ENCODE measurements at places on chromosomes 11 and 22.

DNA sequence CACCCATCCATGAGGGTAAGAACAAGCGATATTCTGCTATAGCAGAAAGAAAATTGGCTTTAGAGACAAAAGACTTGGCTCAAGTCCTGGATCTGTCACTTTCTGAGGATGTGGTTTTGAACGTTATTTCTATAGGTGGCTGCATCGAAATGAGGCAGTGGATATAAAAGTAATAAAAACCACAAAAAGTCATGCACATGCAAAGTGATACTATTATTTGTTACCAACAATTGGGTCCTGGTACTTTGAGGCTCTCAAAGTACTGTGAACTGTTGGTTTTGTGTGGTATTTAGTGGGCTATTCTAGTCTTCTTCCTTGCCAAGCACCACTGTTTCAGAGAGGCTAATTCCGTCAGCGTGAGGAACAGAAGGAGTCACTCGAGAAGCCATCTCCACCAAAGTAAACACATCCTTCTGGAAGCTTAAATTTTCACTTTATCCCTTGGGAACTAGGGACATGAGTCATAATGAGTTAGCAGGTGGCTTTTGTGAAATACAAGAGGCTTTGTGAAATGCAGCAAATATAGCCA lies 13.1 kb downstream of the UBASH3B start:
- DNase-seq, result no peak

DNA sequence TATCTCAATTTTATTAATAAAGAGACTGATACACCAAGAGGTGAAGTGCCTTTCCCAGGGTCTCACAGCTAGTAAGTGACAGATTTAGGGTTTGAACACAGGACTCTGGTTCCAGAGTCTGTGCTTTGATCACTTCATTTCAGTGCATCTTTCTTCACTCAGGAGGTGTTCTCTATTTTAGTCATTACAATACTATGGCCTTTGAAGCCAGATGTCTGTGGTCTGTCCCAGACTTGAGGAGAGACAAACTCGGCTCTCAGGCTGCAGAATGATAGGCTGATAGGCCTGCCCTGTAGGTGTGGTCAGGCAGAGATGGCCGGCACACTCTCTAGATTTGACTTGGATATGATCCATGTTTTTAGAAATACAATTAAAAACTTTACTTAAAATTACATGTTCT lies 478.5 kb upstream of the CCDC90B start:
- DNase-seq, result no peak

GRCh38 chr22:23233752-23234408 lies 53.6 kb downstream of the BCR start:
- DNase-seq, result no peak

DNA sequence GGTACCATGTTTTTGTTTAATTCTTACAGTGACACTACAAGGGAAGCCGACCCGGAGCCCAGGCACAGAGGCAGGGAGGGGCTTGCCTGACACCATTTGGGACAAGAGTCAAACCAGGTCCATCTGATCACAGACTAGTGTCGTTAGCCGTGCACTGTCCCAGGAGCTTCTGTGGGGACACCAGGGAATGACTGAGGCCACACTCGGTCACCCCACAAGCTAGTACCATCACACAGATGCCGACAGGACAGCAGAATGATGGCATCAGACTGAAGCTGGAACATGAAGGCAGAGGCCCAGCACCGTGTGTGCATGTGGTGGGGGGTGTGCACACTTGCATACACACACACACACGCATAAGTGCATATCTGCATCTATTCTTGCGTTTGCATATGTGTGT lies 61.5 kb upstream of the NECTIN1 start:
- DNase-seq, result no peak

- DNase-seq, result no peak
Measured at GRCh38 chr11:122100756-122101080, 15.3 kb downstream of the BLID start.

- DNase-seq, result peak; percentile 59
Measured at GRCh38 chr22:41619979-41620588, 759 bp downstream of the DESI1 start.

- DNase-seq, result no peak
Measured at GRCh38 chr22:35783943-35784614, 66.4 kb downstream of the APOL5 start.

GRCh38 chr11:64607381-64607985 lies 16.5 kb downstream of the SLC22A12 start:
- DNase-seq, result no peak

All from iPS-NIHi11 (cell line).